Activated naive CD8-positive, alpha-beta T cell treated with anti-CD3 and anti-CD28 coated beads for 36 hours (primary cell): ENCODE measurements at places on chromosomes 16 and 17. TPM values are rescaled to one million over a fixed set of nuclear protein-coding genes. Genes with fewer than 3 reads are reported as not detected.
A peak's percentile ranks its signal among the peaks of the same experiment; 100 is the strongest.

- H3K36me3 ChIP-seq = peaks cover 3% of the 10 kb centered on the region
- no peak overlapping the region for H3K4me3 ChIP-seq
- DNase-seq = no peak
- no peak overlapping the region for H3K27ac ChIP-seq
- H3K4me1 ChIP-seq = peaks cover 26% of the 10 kb centered on the region
- no peaks in the 10 kb centered on the region for H3K27me3 ChIP-seq
Observed at GRCh38 chr16:29726845-29727377, 18.9 kb downstream of the C16orf54 start.

KRTAP16-1 gene
- total RNA-seq = not detected

HS3ST3B1 gene
- total RNA-seq = 5.9 TPM

DNA sequence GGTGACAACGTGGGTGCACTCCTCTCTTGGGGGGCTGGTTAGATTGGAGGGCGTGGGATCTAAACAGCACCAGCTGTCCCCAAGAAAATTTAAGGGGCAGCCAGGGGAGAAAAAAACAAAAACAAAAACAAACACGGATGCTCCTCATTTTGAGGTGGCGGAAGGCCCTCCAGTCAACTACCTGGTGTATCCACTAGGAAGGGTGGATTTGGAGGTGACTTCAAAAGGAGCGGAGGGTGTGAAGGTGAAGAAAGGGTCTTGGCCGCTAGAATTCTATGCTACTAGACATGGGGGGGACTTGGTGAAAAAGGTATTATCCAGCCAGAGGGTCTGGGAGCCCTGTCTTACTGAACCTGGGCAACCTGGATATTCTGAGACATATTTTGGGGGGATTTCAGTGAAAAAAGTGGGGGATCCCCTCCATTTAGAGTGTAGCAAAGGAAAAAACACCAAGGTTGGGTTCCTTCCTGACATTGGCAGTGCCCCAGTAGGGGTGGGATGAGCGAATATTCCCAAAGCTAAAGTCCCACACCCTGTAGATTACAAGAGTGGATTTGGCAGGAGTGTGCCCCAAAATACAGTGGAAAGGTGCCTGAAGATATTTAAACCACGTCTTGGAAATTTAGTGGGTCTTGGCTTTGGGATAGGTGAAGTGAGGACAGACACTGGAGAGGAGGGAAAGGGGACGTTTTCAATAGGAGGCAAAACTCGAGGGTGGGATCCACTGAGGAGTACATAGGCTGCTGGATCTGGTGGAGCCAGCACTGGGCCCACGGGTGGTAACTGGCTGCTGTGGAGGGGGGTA is 454 bp upstream of the FGF11 start:
- H3K27ac ChIP-seq = no peak overlapping the region
- H3K4me1 ChIP-seq = peaks cover 41% of the 10 kb centered on the region
- DNase-seq = no peak
- peaks cover 49% of the 10 kb centered on the region for H3K27me3 ChIP-seq
- peaks cover 10% of the 10 kb centered on the region for H3K36me3 ChIP-seq

ACSM2B gene
- total RNA-seq = not detected

DNA sequence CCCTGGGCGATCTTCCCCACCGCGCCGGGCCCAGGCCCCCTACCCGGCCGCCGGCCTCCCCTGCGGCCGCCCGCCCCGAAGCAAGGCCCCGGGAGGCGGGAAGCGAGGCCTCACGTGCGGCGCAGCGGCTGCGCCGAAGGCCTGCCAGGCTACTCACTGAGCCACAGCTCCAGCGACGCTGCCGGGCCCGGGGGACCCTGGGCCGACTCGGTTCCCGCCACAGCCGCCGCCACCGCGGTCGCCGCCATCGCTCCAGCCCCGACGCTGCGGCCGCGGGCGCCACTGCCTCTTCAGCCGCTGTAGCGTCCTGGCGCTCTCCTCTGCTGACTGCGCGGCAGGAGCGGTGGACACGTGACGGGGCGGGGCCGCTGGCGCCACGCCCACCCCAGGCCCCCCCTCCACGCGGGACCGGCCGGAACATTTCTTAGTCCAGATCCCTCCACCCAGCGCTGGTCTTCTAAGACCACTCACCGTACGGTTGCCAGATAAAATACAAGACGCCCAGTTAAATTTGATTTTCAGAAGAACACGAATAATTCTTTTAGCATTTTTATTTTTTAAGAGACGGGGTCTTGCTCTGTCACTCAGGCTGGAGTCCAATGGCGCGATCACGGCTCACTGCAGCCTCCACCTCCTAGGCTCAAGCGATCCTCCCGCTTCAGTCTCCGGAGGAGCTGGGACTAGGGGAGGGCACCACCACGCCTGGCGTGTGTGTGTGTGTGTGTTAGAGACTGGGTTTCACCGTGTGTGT is at the start of gene GGA2:
GGA2 (minus strand) TSS at position 331 of the 751 bp plus-strand sequence; CDS start at position 248, 83 bp downstream.
- peaks cover 51% of the 10 kb centered on the region for H3K36me3 ChIP-seq
- DNase-seq = peak; percentile 82
- H3K27me3 ChIP-seq = no peaks in the 10 kb centered on the region
- peak within 1 kb of the TSS; percentile 89 for H3K27ac ChIP-seq
- H3K4me3 ChIP-seq = peak within 1 kb of the TSS; percentile 86

DNA sequence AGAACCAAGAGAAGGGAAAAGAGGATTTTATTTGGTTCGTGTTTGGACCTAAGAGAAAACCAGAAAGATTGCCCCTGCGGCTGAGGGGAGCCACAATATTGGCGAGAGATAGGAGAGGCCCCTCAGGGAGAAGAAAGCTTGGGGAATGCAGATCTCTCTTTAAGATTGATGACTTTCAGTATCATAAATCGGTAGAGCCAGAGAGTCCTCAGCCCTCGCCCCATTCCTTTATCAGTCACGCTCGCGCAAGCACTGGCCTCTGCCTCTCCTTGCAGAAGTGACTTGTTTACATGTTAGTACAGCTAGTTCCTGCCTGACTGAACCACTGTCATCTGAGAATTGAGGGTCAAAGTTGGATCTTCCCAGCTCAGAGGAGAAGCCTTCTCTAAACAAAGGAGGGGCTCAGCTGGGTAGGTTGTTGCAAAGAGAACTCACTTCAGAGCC is 21.5 kb upstream of the KRT19 start:
- H3K27me3 ChIP-seq = peaks cover 16% of the 10 kb centered on the region
- H3K36me3 ChIP-seq = no peaks in the 10 kb centered on the region
- no peak overlapping the region for H3K4me3 ChIP-seq
- no peak overlapping the region for H3K27ac ChIP-seq
- H3K4me1 ChIP-seq = peaks cover 14% of the 10 kb centered on the region

DNA sequence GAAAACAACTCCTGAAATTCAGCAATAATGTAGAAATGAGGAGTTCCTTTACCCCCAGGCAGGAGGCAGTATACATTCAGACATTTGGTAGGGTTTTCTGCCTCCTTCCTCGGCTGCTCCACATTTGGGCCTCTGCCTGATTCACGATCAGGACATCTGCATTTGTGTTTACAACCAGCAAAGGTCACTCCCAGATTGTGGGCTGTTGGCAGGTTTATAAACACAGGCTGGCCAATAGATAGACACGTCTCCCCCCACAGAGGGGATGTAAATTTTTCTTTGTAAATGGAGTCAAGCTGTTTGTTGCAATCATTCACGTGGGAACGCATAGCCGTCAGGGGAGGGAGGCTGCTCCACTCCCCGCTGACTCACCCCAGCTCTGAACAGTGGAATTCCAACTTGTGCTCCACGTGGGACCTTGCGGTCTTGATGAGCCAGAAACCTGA is 252.1 kb upstream of the N4BP1 start:
- H3K27ac ChIP-seq = no peak overlapping the region
- no peaks in the 10 kb centered on the region for H3K36me3 ChIP-seq
- H3K27me3 ChIP-seq = peaks cover 1% of the 10 kb centered on the region

DNA sequence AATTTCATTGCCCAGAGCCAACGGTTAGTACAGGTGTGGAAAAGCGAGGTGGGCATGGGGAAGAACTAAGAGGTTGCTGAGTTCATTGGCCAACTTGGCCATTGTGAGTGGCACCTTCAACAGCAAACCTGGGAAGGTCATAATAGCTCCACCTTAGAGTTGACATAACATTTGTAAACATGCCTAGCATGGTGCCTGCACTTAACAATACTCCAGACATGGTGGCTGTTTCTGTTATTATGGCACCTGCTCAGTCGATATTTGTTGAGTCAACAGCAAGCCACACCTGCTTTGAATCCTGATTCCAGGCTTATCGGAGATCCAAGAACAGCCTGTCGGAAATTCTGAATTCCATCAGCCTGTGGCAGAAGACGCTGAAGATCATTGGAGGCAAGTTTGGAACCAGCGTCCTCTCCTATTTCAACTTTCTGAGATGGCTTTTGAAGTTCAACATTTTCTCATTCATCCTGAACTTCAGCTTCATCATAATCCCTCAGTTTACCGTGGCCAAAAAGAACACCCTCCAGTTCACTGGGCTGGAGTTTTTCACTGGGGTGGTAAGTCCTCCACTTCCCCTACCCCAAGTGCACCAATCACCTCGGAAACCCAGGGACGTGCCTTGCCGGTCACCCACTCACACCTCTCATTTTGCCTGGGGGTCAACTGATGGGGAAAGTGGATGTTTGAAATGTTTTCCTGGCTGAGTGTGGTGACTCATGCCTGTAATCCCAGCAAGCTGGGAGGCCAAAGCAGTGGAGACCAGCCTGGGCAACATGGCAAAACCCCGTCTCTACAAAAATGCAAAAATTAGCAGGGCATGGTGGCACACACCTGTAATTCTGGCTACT is 46.0 kb downstream of the TMC5 start:
- H3K27me3 ChIP-seq = peaks cover 5% of the 10 kb centered on the region
- H3K4me1 ChIP-seq = no peaks in the 10 kb centered on the region
- no peak overlapping the region for H3K27ac ChIP-seq

DNA sequence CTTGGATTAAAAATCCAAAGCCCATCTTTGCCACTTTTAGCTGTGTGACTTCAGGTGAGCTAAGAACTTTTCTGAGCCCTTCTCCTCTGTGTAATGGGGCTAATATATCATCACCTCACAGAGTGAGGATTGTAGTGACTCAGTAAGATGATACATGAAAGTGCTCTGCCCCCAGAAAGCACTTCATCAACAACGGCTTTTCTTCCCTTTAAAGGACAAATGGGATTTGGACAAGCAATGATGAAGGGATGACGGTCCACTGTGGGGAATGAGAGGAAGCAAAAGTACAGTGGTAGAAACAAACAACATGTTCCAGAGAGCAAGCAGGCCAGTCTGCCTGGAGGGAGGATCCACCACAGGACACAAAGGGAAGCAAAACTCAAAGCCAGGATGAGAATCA is 14.3 kb upstream of the TMED6 start:
- DNase-seq = no peak
- peaks cover 18% of the 10 kb centered on the region for H3K36me3 ChIP-seq
- H3K27me3 ChIP-seq = no peaks in the 10 kb centered on the region
- H3K27ac ChIP-seq = no peak overlapping the region

NACA2 gene
- total RNA-seq = not detected

- H3K36me3 ChIP-seq = no peaks in the 10 kb centered on the region
- H3K4me1 ChIP-seq = peaks cover 5% of the 10 kb centered on the region
- H3K27me3 ChIP-seq = no peaks in the 10 kb centered on the region
- no peak for DNase-seq
- H3K4me3 ChIP-seq = no peak overlapping the region
- no peak overlapping the region for H3K27ac ChIP-seq
Observed at GRCh38 chr17:63354256-63354655, 91.8 kb downstream of the CYB561 start.

TMEM231 gene
- total RNA-seq = 4.4 TPM

DNA sequence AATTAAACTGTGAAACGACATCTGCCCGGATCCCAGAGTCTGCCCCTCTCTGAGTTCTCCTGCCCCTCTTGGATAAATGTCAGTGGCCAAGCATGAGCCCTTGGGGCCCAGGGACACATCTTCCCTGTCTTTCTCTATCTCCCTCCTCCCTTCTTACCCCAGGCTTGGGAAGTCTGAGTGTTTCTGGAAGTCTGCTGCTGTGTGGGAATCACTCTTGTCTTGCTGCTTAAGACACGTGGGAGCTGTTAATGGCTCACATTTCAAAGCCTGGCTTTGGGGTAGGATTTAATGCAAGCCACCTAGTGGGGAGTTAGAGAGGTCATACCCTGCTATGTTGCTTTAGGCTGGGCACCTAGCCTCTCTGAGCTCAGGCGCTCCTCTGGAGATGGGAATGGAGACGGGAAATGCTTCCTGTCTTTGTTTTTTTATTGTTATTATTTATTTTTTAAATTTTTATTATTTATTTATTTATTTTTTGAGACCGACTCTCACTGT is 218.5 kb upstream of the CIBAR2 start:
- DNase-seq = peak; percentile 26
- no peak overlapping the region for H3K27ac ChIP-seq
- peaks cover 19% of the 10 kb centered on the region for H3K4me1 ChIP-seq
- no peaks in the 10 kb centered on the region for H3K36me3 ChIP-seq
- peaks cover 11% of the 10 kb centered on the region for H3K27me3 ChIP-seq

DNA sequence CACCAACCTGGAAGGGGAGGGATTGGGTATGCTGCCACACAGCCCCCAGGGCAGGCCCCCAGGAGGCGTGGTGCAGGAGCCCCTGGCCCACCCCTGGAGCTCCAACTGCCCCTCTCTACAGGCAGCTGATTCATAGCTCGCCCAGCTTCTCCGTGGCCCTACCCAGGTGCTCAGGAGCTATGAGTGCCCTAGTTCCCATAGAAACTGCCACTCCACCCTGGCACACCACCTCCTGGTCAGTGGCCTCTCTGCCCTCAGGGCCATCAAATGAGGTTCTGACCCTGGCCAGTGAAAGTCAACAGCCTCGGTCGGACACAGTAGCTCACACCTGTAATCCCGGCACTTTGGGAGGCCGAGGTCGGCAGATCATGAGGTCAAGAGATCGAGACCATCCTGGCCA is 18.0 kb downstream of the CNGB1 start:
- peaks cover 5% of the 10 kb centered on the region for H3K27me3 ChIP-seq
- H3K4me1 ChIP-seq = no peaks in the 10 kb centered on the region
- H3K27ac ChIP-seq = no peak overlapping the region
- DNase-seq = no peak
- H3K36me3 ChIP-seq = no peaks in the 10 kb centered on the region

- no peak overlapping the region for H3K4me3 ChIP-seq
- DNase-seq = no peak
- H3K36me3 ChIP-seq = peaks cover 14% of the 10 kb centered on the region
- H3K27me3 ChIP-seq = no peaks in the 10 kb centered on the region
- H3K27ac ChIP-seq = no peak overlapping the region
Observed at GRCh38 chr16:647173-647902, 1.8 kb upstream of the WDR90 start.

DNA sequence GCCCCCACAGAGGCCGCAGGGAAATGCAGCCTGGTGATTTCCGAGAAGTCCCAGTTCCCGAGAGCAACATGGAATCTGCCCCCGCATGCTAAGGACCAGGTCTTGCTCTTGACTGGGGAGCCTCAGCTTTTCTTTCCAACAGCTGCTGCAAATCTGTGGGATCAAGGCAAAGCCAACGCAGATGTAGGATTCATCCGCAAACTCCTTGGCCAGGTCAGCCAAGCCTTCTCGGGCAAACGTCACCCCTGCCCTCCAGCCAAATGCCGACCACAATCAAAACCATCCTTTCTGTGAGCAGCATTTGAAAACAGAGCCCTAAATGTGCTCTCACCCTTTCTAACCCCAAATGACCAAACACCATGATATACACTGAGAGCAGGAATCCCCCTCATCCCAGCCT is 54.0 kb downstream of the MRM3 start:
- no peak overlapping the region for H3K27ac ChIP-seq
- no peaks in the 10 kb centered on the region for H3K4me1 ChIP-seq
- no peak for DNase-seq
- no peak overlapping the region for H3K4me3 ChIP-seq
- H3K36me3 ChIP-seq = no peaks in the 10 kb centered on the region

TBC1D3K gene
- total RNA-seq = not detected

CDRT15 gene
- total RNA-seq = not detected

- H3K4me1 ChIP-seq = peaks cover 24% of the 10 kb centered on the region
- peak; percentile 56 for DNase-seq
- no peak overlapping the region for H3K27ac ChIP-seq
- peaks cover 2% of the 10 kb centered on the region for H3K27me3 ChIP-seq
- H3K4me3 ChIP-seq = no peak overlapping the region
Observed at GRCh38 chr17:79834565-79835469, 4.4 kb downstream of the CBX4 start.
